ENCODE measurements at places on chromosomes 6 and 20.

DNA sequence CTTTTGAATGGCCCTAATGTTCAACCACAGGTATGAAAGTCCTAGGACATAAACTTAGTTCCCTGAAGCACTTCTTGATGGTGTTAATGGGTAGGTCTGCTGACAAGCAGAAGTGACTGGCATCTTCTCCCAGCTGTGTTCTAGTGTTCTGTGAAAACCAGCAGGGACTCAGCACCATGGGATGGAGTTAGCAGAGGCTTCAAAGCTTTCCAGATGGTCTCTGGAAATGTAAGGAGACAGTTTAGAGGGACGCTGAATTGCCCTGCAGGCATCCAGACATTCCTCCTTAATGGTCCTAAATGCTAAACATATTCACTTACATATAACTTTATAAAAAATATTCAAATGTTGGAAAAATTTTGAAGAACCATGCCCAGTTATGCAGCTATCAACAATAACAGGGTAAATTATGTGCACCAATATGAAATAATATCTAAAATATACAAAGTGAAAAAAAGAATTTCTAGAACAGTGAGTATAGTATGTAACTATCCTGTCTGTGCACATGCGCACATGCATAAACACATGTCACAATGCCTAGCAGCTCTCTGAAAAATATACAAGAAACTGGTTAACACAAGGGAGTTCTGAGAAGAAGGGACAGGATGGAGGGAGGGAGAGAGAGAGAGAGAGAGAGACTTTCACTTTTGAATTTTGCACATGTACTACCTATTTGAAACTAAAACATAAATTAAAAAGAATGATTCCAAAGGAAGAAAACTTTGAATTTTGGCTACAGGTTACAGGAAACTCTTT lies 87.2 kb downstream of the PRDM1 start:
- no peak for DNase-seq

DNA sequence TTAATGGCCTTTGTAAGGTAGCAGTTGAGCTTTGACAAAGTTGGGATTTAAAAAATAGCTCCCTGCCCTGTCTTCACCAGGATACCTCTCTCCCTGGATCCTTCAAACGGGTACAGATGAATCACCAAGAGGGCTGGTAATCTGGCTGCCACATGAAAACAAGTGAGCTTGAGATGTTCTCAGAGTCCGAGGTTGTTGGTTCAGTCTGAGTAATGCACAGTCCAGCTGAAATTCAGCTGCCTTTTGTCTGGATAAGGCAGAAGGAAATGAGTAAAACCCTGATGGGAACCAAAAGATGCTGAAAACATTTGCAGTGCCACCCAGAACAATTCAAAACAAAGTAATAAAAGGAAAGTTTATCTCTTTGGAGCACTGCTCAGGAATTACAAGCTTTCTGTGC lies 86.8 kb downstream of the GJA1 start:
- no peak for DNase-seq

- DNase-seq = no peak
These were observed 43.4 kb downstream of the NHSL1 start for GRCh38 chr6:138455746-138456400.

GRCh38 chr20:373171-373890 lies 7.2 kb upstream of the TRIB3 start:
- no peak for DNase-seq

DNA sequence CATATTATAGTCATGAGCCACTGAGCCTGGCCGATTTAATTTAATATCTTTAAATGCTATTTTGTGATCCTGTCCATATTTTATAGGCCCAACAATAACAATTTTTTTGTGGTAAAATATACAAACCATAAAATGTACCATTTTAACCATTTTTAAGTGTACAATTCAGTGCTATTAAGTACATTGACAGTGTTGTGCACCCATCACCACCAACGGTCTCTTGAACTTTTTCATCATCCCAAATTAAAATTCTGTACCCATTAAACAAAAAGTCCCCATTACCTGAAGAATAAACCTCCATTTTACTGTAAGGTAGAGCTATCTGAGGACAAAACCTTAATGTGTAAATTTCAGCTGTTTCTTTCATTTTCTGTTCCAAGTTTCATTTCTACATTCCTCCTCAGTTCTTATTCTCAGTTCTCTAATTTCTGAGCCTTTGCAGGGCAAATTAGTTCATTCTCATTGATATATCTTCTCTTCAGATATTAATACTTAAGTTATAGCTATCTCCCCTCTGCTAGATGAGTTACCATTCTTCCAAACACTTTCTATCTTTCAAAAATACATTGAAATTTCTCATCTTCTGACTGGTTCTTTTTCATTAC lies 10.3 kb downstream of the MTO1 start:
- no peak for DNase-seq

DNA sequence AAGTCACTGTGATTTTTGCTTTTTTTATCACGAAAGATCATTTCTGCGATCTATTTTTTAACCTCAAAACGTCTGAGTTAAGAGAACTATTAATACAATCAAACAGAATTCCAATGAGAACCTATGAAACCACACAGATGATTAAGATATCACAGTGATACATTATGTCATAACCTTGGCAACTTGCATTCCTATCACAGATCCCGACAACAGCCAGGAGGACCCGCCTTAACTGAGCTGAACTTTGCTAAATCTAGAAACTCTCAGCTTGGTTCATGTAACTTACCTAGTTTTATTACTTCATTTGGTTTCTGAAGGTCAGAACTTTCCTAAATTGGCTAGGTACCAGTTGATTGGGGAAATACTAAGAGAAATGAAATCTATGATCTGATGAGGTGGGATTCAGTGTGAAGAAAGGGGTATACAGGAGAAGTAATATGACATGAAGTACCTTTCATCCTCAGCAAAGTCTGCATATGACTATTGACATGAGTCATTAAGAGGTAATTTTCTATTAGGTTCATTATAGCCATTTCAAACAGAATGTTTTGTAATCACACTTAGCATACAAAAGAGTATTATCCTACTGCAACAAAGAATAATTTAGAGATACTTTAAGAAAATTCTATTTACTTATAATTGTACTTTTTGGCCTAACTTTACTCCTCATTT lies 11.2 kb downstream of the LYRM4 start:
- DNase-seq = no peak

- no peak for DNase-seq
These were observed 64.5 kb downstream of the CTNNBL1 start for GRCh38 chr20:37758332-37758731.

DNA sequence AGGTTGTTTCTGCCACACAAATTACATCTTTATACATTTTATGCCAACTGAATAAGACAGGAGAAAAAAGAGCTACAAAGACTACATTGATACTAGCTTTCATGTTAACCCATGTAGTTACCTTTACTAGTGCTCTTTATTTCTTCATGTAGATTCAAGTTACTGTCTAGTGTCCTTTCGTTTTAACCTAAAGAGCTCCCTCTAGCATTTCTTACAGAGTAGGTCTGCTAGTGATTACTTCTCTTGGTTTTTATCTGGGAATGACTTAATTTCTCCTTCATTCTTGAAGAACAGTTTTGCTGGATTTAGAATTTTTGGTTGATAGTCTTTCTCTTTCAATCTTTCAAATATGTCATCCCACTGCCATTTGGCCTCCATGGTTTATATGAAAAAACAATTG lies 21.2 kb upstream of the NOP56 start:
- DNase-seq = no peak

- no peak for DNase-seq
These were observed 5.2 kb downstream of the SYTL3 start for GRCh38 chr6:158654960-158655489.

- DNase-seq = no peak
These were observed 13.2 kb upstream of the KIF25 start for GRCh38 chr6:167984144-167984719.

DNA sequence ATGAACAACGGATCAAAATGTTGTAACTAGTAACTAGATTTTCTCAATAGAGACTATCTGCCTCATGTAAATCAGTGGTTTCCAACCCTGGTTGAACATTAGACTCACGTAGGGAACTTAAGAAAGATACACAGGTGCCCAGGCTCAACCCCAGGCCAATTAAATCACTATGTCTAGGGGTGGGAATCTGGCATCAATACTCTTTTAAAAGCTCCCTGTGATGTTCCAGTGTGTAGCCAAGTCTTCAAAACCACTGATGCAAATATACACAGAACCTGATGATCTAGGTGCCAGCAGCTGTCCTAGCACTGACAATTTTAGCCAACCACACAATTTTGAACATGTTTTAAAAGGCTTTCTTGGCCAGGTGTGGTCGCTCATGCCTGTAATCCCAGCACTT lies 128.7 kb downstream of the TBC1D32 start:
- DNase-seq = no peak

GRCh38 chr6:31575952-31576685 lies 754 bp downstream of the TNF start:
- no peak for DNase-seq

Data from activated CD4-positive, CD25-positive, alpha-beta regulatory T cell treated with anti-CD3 and anti-CD28 coated beads, Interleukin-2, amount 50 U/mL, for 16 hours (primary cell).